Neural progenitor cell (in vitro differentiated cells): ENCODE measurements at places on chromosomes 3 and 15. TPM values are rescaled to one million over a fixed set of nuclear protein-coding genes. Genes with fewer than 3 reads are reported as not detected.

The UPK1B gene
- 0.65 TPM in 1 of 2 replicates, not detected in the other for total RNA-seq

DNA sequence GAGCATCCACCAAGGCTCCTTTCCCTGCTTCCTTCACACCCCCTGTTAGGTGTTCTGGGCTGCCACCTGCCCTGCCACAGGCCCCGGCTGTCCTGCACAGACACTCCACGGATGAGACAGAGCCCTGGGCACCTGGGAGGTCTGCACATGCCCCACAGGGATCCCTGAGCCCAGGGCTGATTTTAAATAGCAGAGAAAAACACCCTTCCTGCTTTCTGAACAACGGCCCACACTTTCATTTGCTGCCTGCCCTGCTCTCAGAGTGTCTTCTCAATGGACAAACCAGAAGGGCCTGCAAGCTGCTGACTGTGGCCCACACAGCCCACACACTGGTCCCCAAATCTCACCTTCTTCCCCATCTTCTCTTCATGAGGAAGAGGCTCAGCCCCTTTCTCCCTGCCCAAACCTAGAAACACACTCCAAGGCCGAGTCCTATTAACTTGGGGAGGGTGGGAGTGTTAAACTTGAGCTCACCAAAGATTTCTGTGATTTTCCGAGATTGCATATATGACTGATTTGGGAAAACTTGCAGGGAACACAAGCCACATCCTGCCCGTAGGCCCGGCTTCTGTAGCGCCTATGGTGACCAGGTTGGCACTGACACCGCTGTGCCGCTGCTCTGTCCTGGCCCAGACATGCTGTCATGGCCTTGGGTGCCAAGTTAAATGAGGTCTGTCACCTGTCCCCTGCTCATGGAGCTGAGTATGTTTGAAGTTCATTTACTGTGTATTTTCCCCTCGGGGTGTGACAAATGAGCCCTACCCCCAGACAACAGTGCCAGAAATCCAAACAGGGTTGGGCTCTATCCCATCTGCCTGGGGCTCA, 47.2 kb upstream of the KLF13 start:
- DNase-seq: no peak

DNA sequence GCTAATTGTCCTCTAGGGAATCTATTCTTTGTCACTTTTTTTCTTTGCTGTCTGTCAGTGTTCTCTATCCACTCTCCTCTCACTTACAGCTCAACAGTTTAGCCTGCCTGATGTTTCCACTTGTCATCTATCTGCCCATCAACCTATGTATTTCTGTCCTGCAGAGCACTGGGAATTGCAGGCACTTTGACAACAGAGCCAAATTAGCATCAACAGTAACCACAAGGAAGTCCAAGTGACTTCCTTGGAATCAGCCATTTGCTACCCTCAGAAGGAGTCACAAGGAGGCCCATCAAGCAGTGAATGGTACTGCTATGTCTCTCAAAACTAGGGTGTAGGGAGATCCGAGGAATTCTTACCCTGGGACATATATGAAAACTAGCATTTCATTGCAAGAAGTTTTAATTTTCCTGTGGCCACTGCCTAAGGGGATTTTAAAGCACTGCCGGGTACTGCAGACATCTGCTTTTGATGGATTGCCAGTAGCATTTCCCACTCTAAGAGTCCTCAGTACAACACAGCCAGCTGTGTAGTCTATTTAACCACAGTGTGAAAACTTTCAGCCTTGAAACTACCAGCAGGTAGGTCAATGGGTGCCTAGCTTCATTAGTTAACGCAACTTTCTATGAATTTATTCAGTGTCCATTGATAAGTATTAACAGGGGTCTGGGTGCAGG, 898.8 kb downstream of the NTRK3 start:
- DNase-seq: no peak

The WDR49 gene
- 0.25 TPM in 1 of 2 replicates, not detected in the other for total RNA-seq

DNA sequence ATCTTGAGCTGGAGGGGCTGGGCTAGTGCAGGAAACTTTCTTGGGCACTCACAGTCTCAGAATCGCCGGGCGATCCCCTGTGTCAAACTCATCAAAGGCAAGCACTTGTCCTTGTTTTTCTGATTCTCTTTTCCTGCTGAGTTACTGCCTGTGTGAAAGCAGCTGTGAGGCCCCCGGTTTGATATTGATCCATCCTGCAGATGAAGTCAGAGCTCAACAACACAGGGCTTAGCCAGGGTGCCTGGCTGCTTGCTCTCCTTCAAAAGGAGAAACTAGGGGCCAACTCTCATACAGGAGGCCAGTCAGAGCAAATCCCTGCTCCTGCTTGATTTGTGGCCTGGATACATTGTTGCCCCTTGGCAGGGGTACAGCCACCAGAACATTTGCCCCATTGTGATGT, 22.9 kb downstream of the CLSTN2 start:
- no peak for DNase-seq

The PARP6 gene
- total RNA-seq: 34.3 and 38.6 TPM in 2 replicates

The GOLGA6D gene
- not detected in 2 replicates for total RNA-seq

- DNase-seq: no peak
Observed at GRCh38 chr3:191008074-191008473, 145.6 kb upstream of the GMNC start.

- no peak for DNase-seq
Observed at GRCh38 chr3:194871864-194872668, 186.4 kb downstream of the FAM43A start.

- DNase-seq: no peak
Observed at GRCh38 chr15:73965758-73966113, 26.4 kb downstream of the STOML1 start.

DNA sequence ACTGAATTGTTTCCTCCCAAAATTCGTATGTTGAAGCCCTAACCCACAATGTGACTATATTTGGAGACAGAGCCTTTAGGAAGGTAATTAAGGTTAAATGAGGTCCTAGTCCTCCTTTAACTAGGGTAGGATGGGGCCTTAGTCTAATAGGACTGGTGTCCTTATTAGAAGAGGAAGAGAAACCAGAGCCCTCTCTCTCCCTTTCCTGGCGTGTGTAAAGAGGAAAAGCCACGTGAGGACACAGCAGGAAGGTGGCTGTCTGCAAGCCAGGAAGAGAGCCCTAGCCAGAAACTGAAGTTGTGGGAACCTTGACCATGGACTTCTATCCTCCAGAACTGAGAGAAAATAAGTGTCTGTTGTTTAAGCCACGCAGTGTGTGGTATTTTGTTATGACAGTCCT, 94.3 kb downstream of the OXNAD1 start:
- no peak for DNase-seq

GRCh38 chr15:48595981-48596380, 49.5 kb downstream of the FBN1 start:
- no peak for DNase-seq

The ACP3 gene
- total RNA-seq: not detected in 2 replicates

The RBM6 gene
- 126 and 170 TPM in 2 replicates for total RNA-seq

DNA sequence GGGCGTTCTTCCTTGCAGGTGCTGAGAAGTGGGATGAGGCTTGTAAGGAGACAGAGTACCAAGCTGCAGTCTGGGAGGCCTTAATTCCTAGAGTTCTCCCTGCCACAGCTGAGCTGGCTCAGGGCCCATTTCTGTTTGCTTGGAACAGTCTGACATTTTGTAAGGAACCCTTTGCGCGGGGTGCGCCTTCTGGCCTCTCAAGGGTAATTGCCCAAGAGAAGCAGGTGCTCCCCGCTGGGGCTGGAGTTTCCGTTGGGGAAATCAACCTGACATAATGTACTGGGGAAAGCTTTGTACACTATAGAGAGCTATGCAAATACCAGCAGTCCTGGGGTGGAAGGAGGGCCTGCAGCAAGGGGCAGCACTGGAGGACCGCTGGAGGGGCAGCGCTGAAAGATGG, 83.6 kb downstream of the HMG20A start:
- peak; percentile 71 for DNase-seq

The HRH1 gene
- total RNA-seq: 0.09 and 0.19 TPM in 2 replicates

DNA sequence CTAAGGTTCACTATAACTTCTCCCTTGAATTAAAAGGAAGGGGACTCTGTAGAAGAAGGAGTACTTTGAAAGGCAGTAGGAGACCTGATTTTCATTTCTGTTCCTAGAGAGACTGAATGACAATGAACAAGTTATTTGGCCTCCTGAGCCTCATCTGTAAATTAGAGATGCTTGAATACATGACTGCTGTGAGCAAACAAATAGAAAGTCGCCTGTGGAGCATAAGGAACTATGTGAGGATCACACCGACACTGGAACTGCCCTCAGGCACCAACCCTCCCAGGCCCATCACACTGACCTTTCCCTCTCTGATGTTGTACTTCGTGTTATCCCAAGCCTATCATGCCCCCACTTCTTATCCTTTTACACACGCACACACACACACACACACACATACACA, 48.6 kb downstream of the IMPG2 start:
- DNase-seq: peak; percentile 15

- no peak for DNase-seq
Observed at GRCh38 chr15:37223089-37223488, 122.7 kb upstream of the MEIS2 start.

GRCh38 chr15:46461416-46461815, 826.6 kb downstream of the SQOR start:
- DNase-seq: no peak

- DNase-seq: peak; percentile 14
Observed at GRCh38 chr3:113111011-113111707, 100.2 kb upstream of the BOC start.

DNA sequence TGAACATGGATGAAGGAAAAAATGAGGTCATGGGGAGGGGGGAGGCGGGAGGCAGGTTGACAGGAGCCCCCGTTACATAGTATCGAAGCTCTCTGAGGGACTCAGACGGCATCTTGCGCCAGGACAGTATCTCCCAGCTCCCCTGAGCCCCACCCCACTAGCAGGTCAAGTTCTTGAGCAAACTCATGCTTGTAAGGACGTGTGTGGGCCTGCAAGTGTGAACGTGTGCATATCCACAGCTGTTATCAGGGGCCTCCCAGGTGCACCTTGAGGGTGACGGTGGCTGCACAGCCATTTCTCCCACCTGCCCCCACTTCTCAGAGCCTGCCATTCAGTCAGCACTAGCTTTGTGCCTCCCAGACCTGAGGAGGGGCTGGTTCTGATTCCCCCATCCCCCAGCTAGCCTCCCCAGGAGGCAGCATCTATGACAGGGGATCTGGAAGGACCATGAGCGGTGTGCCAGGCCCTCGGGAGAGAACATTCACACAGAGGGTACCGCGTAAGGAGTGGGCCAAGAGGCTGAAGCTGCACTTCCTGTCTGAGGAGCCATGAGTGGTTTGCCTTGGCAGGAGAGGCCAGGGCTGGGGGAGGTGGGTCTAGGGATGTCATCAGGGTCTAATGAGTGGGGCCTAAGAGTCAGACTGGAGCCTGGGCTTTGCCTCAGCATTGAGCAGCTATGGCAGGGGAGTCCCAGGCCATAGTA, 2.9 kb downstream of the SEMA3F start:
- no peak for DNase-seq

The LEKR1 gene
- 0.56 and 1.9 TPM in 2 replicates for total RNA-seq

The P2RY1 gene
- 3.0 and 3.9 TPM in 2 replicates for total RNA-seq

The C2CD4B gene
- 0.43 TPM in 1 of 2 replicates, not detected in the other for total RNA-seq

The RARRES1 gene
- total RNA-seq: 0.21 and 0.62 TPM in 2 replicates

- DNase-seq: no peak
Observed at GRCh38 chr3:129389572-129389937, 38.9 kb downstream of the EFCAB12 start.

GRCh38 chr3:184811034-184811433, 932 bp upstream of the VPS8 start:
- DNase-seq: no peak

DNA sequence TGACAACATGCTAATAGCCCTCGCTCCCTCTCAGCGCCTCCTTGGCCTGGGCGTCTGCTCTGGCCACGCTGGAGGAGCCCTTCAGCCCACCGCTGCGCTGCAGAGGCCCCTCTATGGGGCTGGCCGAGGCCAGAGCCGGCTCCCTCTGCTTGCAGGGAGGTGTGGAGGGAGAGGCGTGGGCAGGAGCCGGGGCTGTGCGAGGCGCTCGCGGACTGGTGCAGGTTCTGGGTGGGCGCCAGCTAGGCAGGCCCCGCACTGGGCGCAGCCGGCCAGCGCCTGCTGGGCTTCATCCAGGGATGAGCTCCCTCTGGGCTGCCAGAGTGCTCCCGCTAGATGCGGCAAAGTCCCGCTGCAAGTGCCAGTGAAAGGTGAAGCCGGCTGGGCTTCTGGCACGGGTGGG, 21.0 kb upstream of the DNAJC13 start:
- DNase-seq: no peak

GRCh38 chr3:32288819-32289218, 50.3 kb downstream of the CMTM8 start:
- no peak for DNase-seq

- no peak for DNase-seq
Observed at GRCh38 chr3:37574177-37574943, 287.3 kb upstream of the CTDSPL start.
